ENCODE measurements at places on chromosomes 12 and 14. TPM values are rescaled to one million over a fixed set of nuclear protein-coding genes. Genes with fewer than 3 reads are reported as not detected.

FAM181A gene
- not detected for total RNA-seq

DNA sequence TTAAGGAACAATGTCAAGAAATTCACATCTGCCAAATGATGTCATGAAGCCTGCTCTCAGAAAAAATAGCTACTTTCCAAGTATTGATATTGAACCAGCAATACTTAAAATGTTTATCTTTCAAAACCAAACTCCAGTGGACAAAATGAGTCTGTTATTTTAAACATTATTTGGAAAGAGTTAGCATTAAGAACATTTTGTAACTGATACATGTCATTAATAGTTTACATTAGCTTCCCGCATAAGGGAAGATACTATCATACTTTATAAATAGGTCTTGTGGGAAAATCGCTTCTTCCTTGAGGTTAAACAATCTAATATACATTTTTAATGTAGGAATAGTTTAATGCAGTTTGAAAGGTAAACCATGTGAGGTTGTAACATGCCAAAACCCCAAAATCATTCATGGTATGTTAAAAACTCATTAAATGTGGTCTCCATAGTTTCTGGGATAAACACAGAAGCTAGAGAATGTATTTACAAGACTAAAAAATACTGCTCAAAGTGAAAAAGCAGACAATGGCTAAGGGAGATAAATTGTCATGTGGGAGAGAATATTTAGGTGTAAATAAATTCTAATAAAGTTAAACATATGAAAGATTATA, 73.4 kb upstream of the ATP2B1 start:
- DNase-seq = no peak

GRCh38 chr12:1796515-1797010, 23.8 kb upstream of the LRTM2 start:
- peak; percentile 93 for DNase-seq

CCDC175 gene
- 0.86 TPM for total RNA-seq

- no peak for DNase-seq
These were observed 17.0 kb downstream of the PSEN1 start for GRCh38 chr14:73153272-73153671.

- no peak for DNase-seq
These were observed 914.7 kb downstream of the NRXN3 start for GRCh38 chr14:79084861-79085260.

DNA sequence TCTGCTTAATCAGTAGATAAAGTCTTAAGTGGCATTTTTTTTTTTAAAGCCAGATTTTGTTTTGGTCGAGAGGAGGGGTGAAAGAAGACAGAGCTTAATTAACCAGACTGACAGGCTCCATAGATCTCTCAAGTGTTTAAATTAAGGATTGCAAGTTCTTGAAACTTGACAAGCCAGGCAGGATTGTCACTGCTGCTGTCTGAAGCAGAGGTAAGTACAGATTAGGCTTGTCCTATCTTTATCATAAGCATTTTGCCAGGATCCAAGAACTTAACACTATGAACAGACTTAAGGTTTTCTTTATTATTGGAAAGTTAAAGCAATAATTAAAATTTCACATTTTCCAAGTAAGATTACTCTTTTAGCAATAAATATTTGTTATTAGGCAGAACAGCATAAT, 179.6 kb upstream of the LMO3 start:
- DNase-seq = no peak
